Stimulated activated CD8-positive, alpha-beta memory T cell treated with anti-CD3 and anti-CD28 coated beads, Interleukin-4, amount 100 ng/mL, for 1 hour (primary cell): ENCODE measurements at places on chromosomes 7 and 10.
A peak's percentile ranks its signal among the peaks of the same experiment; 100 is the strongest.

DNA sequence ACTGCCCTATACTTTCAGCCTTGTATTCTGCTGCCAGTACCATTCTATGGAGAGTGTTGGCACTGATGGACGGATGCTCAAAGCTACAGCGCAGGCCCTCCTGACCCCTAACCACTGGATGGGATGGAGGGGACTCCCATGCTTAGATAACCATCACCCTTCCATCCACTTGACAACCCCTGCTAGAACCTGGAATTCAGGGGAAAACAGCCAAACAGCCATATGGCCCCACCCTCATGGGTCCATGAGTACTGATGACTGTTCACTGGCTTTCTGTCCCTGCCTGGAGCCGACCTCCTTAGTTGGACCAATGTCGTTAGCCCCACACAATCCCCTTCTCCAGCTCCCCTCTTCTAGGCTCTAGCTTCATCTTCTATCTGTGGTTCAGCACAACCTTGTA, 16.2 kb downstream of the DUSP5 start:
- no peak for DNase-seq

DNA sequence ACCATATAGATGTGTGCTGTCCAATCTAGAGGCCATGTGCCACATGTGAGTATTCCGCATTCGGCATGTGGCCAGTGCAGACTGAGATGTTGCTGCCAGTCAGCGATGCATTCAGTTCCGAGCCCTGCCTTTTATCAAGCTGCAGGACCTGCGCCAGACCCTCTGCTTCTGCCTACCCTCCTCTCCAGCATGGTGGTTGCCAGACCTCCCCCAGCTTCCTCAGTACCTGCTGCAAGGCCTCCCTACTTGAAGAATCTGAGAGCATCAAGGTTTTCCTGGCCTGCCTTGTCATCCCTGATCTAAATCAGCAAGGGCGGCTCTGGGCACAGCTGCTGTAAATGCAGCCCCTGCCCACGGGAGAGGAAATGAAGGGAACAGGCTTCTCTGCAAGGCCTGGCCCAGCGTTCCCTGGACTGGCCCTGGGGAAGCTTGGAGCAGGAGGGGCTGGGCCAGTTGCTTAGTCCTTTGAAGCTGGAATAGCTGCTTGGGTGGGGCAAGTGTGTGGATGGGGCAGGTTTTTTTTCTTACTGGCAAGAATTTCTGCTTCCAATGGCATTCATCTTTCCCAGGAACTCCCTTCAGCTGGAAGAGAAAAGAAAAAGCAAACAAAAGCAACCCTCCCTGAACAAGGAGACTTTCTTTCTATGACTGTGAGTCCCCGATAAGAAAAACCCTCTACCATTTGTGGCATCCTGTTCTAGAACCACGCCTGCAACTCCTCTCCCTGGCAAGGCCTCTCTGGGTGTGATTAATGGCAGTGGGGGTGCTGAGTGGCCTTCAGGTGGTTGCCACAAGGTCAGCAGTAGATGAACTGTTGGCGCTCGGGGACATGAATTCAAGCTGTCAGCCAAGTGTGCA, 93.0 kb downstream of the NHLRC2 start:
- DNase-seq = no peak

- no peak for DNase-seq
Observed at GRCh38 chr10:73439605-73440312, 6.4 kb upstream of the MSS51 start.

- DNase-seq = no peak
Observed at GRCh38 chr7:149817836-149818535, 20.2 kb upstream of the ZNF862 start.

GRCh38 chr7:39950473-39951225, 593 bp downstream of the CDK13 start:
- DNase-seq = no peak

DNA sequence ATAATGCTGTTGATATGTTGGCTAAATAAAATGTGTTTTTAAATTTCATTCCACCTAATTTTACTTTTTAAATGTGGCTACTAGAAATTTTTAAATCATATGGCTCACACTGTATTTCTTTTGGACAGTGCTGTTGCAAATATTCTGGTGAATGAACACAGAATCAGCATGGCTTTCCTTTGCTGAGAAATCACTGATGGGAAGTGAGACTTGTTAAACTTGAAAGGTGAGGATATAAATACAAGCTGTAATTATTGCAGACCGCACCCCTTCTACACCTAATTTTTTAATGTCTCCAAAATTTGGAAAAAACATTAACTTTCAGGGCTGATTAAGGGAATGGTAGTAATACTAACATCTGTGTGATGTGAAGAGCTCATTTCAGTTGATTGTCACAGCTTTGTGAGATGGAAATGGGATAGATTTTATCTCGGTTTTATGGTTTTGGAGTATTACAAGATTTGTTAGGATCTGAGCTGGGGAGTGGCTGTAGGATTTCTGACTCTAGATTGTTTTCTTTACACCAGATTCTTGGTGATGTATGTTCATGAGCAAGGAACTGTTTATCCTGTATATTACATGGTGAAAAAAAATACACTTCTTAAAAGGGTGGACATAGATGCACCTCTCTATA, 1.3 kb downstream of the MIOS start:
- DNase-seq = no peak

DNA sequence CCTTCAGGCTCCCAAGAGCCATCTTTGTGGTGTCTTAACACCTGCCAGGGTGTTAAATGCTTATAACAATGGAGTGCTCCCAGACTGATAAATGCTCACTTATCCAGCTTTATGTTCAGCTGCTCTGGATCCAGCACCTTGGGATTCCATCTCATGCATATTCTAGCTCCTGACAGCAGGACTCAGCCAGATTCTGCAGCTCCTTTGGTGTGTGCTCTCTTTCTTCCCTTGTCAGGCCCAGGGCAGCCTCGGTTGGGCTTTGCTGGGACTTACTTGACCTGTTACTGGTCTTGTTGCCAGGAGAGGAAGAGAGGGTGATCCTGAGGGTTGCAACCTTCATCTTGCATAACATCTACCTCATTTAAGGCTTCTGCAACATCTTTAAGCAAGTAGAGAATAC, 59.4 kb upstream of the CCNY start:
- no peak for DNase-seq

DNA sequence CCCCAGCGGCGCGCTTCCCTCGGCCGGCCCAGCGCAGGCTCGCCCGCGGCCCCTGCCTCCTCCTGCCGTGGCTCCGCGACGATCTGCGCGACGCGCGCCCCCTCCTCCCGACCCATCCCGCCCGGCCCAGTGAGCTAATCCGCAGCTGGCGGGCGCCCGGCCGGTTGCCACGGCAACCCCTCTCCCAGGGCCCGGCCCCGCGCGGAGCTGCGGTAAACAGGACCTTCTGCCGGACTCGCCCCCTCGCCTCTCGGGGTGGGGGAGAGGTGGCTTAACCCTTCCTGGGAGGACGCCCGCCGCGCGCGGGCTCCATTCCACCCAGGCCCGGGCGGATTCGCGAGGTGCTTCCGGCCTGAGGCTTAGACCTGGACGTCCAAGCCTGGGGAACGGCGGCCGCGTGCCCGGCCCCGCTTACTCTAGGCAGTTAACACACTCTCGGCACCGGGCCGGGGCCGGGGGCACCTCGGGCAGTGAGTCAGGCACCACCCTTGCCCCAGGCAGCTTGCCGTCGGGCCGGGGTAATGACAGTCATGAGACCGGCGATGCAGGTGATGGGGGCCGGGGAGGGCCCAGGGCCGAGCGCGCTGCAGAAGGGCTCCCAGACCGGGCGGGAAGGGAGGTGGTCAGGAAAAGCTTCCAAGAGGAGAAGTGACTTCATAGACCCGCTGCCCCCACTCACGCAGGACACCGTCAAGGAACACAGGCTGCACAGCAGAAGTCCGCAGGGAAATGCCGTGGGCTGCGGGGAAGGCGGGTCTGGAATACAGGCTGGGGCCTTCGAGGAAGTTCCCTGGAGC, at the start of gene DENND2A:
DENND2A (minus strand) TSS at position 87 of the 797 bp plus-strand sequence. CDS start 38,416 bp downstream, outside the sequence.
- no peak for DNase-seq

GRCh38 chr7:31744294-31744874, 57.4 kb downstream of the PPP1R17 start:
- no peak for DNase-seq

DNA sequence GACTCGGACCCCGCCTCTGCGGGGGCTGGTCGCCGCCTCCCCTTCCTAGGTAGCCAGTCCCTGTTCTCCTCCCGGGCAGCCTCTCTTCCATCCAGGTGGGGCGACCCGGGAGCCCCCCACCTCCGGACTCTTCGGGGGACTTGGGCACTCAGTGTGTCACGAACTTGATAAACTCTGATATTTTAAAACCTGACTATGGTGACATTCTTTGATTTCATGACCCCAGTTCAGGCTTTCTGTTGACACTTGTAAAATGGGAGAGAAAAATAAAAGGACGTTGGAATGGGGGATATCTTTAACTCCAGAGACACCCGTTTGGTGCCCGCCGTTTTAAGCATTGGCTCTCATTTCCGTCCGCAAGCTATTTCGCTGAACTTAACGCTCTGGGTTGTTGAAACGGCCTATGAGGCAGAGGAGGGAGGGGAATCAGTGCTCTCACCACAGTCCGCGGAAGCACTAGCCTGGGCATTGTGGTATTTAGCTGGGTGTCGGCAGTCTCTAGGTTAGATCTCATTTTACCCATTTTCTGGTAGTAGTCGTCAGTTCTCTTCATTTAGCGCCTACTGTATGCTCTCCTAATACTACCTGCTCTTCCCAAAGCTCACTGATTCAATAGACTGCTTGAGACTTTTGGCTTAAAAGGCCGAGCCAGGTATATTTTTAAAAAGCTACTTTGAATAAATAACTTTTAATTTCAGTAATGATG, 738 bp downstream of the VPS26A start:
- DNase-seq = peak; percentile 26

- no peak for DNase-seq
Observed at GRCh38 chr7:158975526-158976467, 119.4 kb downstream of the DYNC2I1 start.

- no peak for DNase-seq
Observed at GRCh38 chr10:73229567-73229966, 17.5 kb downstream of the DNAJC9 start.

- DNase-seq = no peak
Observed at GRCh38 chr10:114487815-114488536, 83.7 kb upstream of the AFAP1L2 start.

DNA sequence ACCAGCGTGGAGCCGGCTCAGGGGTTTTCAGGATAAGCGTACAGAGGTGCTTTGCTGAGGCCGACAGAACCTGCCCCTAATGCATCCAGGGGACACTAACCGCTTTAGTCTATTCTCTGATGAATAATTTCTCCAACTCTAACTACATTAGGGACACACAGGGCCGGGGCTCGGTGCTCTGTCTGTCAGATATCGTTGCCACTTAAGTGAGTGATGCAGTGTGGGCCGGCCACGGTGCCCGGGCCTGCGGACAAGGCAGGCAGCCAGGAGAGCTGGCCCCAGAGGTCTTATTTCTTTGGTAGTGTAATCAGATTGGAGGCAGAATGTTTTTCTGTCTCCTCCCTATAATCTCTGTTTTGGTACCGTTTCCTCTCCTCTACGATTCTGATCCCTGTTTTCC, 62.7 kb downstream of the ADRA2A start:
- DNase-seq = no peak

GRCh38 chr7:123811056-123811455, 33.9 kb upstream of the HYAL4 start:
- DNase-seq = no peak

DNA sequence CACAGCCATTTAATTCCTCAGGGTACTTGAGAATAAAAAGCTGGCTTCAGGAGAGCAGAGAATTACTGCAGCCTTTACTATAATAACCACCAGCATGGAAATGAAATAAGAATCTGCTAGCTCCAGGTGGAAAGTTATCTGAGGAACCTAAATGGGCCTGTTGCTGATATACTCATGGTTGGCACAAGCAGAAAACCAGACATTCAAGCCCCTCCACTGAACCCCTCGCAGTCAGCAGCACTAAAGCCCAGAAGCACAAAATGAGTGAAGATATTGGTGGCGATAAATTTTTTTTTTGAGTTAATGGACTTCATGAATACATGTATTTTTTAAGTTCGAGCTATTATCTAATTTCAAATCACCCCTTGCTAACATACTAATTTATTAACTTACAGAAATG, 303.9 kb upstream of the NRP1 start:
- DNase-seq = no peak

- no peak for DNase-seq
Observed at GRCh38 chr7:30468041-30468440, 10.5 kb downstream of the NOD1 start.

DNA sequence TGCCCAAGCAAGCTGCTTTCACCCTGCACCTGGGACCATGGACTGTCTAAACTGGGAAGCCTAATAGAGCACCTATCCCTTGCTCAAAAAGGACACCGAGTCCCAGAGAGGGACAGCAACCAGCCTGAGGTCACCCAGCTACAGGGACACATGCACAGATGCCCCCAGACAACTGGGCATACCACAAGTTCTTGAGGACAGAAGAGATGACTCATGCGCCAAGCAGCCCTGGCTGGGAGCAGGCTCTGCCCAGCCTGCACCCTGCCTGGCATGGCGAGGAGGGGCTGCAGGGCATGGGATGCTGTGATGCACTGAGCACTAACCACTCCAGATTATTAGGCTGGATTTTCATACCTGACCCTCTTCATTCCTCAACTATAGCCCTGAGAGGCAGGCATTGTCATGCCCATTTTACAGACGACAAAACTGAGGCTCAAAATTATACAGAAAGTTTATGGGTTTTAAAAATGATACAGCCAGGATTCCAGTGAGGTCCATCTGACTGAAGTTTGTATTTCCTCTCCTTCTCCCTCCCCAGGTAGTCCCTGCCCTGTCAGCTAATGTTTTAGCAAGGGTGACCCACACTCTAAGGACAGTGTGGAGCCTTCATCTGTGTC, 289.3 kb upstream of the ZMIZ1 start:
- no peak for DNase-seq

DNA sequence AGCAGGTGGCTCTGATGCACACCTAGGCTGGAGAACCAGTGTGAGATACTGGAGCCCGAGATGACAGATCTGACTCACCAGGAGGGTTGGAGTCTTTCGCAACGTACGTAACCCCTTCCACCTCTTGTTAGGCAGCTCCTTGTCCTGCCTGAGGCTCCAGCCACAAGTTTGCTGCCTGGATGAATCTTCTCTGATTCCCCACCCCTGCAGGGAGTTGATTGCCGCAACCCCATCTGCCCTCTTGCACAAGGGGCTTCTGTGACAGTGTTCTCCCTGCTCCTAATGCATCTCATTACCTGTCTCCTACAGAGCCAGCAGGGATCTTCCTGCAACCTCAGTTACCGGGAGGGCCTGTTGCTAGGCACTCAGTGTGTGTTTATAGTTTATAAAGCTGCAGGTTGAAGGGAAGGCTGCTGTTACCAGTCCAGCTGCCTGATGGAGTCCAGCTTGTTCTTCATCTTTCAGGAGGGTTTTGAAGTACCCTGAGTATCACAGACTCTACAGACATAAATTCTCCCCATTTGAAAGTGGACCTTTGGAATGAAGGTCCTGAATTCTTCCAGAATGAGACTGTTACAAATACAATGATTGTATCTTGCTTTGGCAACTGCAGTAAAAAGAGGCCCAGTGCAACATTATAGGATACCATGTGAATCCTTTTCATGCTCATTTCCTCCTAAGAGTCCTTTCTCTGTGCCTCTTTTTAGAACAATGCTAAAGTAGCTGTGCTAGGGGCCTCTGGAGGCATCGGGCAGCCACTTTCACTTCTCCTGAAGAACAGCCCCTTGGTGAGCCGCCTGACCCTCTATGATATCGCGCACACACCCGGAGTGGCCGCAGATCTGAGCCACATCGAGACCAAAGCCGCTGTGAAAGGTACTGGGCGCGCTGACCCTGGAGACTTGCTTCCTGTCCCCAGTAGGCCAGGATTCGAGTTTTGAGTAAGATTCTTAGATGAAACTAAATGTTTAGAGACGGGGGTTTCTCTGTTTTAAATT, 6.5 kb downstream of the MDH2 start:
- DNase-seq = no peak

- DNase-seq = no peak
Observed at GRCh38 chr7:130292682-130293257, at the start of gene CPA4. Gene CPA4, plus strand, starts transcription at chr7:130293161. Its CDS starts 20 bp downstream, at chr7:130293181.

- no peak for DNase-seq
Observed at GRCh38 chr10:121702351-121703320, 104.4 kb upstream of the FGFR2 start.
